ENCODE measurements at places on chromosomes 12 and 14.

GRCh38 chr14:96182546-96182945, 22.1 kb upstream of the BDKRB2 start:
- DNase-seq, result no peak

DNA sequence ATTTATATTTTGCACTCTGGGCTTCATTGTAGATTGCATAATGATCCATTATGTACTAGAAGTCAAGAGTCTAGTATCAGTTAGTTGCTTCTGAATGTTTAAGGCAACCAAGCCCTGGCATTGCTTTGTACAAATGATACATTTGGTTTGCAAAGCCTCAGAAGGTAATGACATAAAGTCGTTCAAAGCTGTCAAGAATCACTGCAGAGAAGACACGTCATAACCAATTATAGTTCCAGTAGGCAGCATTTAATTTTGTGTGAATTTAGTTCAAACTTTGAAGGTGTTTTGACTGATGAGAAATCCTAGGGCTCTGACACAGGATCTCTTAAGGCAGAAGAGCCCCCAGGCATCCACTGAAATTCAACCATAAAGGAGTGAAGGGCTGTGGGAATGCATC, 163.0 kb upstream of the KRR1 start:
- DNase-seq, result no peak

- peak; percentile 15 for DNase-seq
Observed at GRCh38 chr12:45214749-45215418, 1.0 kb upstream of the ANO6 start.

GRCh38 chr12:2236506-2237294, 183.9 kb downstream of the CACNA1C start:
- no peak for DNase-seq

GRCh38 chr14:79279645-79280597, 931.4 kb downstream of the DIO2 start:
- DNase-seq, result no peak

DNA sequence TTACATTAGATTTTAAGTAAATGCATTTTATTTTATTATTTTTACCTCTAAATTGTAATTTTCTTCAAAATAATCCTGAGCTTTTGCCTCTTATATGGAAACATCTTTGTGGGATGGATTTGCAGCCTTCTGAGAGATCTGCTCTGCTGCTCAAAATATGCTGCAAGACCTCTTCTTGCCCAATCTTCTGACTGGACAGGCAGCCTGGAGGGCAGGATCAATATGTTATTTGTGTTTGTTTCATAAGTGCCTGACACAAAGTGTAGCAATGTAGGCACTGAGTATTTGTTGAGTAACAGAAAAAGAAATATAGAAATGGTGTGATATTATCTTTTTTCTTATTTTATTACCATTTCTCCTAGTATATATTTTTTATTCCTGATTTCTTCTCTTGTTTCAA, 1106.9 kb downstream of the TMTC2 start:
- no peak for DNase-seq

DNA sequence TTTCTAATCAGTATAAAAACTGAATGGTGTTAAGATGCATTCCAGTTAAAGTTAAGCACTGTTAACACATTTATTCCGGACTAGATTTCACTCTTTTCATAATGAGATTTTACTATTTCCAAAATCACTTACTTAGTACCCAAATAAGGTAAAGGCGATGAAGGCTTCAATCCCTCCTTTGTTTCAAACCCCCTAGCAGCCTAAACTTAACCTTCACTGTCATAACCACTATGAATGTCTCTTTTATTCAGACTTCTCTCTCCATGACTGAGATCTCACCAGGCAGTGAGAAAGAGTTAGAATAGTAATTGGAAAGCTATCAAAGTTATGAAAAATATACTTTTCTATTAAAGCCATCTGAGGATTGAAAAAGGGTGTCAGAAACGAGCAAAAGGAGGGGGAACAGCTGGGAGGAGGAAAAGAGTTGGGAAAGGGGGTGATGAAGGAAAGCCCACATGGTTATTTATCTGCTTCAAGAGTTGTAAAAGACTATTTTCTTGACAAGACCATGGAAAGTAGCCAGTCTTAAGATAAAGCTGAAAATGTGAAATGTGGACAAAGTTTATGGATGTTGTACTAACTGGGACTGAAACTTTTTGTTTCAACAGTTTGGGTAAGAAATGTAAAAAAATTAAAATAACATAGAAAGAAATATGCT, 11.7 kb downstream of the EPS8 start:
- DNase-seq, result no peak

GRCh38 chr12:106801830-106802533, 27.5 kb downstream of the RIC8B start:
- no peak for DNase-seq

GRCh38 chr14:23349156-23349845, 3.4 kb downstream of the SLC22A17 start:
- no peak for DNase-seq

GRCh38 chr12:55470088-55470829, at the start of gene OR6C70:
Gene OR6C70 (minus strand): TSS chr12:55470138. CDS start chr12:55470138, 0 bp downstream.
- DNase-seq, result no peak

- no peak for DNase-seq
Observed at GRCh38 chr14:99938376-99938775, 126.8 kb upstream of the EVL start.

- peak; percentile 54 for DNase-seq
Observed at GRCh38 chr12:52708010-52708409, 4.7 kb upstream of the KRT77 start.

GRCh38 chr12:130579231-130579630, 136.9 kb downstream of the RIMBP2 start:
- DNase-seq, result no peak

DNA sequence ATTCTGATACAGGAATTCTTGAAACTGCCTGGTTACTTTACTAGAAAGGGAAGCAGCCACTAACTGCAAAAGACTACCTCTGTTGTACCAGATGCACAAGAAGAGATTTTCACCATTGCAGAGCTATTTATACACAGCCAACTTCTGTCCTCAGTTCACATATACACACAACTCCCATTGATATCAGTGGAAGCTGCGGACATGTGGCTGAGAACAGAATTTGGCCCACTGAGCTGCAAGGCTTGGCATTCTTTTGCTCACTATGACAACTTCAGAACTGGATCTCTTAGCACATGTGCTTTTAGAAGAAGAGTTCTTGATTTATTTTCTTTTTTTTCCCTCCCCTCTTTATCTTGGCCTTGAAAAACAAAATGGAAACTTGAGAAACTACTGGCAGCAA, 28.3 kb downstream of the PTPRO start:
- no peak for DNase-seq

GRCh38 chr12:65501093-65501621, 222.7 kb downstream of the MSRB3 start:
- no peak for DNase-seq

- DNase-seq, result no peak
Observed at GRCh38 chr14:103522649-103523574, at the start of gene CKB. Gene CKB (minus strand): TSS chr14:103522830. CDS start chr14:103522493, 337 bp downstream.

DNA sequence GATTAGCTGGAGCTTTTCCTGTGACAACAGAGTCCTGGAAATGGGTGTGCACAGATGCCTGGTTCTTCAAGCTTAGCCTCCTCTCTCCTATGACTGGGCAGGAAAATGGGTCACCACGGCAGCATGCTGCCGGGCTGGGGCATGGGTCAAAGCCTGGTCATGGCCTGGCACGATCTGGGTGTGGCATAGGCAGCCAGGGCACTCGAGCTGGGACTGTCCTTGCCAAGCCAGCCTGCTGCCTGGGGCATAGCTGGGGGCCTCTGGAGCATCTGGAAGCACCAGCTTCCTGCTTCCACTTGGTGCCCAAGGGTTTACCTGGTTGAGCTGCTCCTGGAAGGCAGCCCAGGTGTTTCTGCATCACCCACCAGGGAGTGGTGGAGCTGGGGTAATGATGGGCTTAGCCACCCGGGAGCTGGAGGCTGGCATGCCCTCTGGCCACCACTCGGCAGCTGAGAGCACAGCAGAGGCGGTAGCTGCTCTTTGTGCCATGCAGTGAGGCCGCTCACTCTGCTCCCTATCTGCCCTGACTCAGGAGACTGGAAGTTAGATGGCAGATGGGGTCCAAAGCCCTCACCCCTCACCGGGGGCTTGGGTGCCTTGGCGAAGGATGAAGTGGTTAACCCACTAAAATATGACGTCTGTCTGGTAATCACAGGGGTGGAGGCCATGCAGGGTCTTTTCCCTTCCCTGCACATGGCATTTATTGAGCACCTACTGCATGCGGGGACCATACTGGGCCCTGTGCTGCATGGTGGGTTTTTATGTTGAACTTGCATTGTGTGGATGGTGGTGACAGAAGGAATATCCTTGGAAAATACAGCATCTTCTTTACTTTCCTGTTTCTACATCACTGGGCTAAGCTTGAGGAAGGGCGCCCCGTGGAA, 1.7 kb downstream of the OTUB2 start:
- DNase-seq, result no peak

- DNase-seq, result no peak
Observed at GRCh38 chr12:99959549-99960170, 25.1 kb downstream of the ANKS1B start.

DNA sequence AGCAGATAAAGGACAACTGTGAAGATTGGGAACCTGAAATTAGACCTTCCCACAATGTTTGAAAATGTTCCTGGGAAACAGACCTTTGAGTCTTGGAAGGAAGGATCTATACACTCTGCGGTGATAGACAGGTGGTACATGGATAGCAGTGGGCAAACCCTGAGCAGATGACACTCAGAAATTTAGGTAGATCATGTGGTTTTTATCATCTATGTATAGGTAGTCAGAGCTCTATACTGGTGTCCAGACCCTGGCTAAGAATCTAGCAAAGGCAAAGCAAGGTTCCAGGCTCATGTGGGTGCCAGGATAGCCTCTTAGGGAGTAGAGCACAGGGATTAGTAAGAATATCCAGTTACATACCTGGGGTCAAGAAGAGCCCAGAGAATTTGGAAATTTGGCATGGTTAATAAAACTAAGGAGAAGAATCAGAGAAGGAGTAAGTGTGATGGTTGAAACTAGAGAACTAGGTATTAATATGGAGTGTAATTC, 331.2 kb upstream of the FBXO33 start:
- DNase-seq, result no peak

- DNase-seq, result no peak
Observed at GRCh38 chr14:55605793-55606192, 25.8 kb downstream of the KTN1 start.

DNA sequence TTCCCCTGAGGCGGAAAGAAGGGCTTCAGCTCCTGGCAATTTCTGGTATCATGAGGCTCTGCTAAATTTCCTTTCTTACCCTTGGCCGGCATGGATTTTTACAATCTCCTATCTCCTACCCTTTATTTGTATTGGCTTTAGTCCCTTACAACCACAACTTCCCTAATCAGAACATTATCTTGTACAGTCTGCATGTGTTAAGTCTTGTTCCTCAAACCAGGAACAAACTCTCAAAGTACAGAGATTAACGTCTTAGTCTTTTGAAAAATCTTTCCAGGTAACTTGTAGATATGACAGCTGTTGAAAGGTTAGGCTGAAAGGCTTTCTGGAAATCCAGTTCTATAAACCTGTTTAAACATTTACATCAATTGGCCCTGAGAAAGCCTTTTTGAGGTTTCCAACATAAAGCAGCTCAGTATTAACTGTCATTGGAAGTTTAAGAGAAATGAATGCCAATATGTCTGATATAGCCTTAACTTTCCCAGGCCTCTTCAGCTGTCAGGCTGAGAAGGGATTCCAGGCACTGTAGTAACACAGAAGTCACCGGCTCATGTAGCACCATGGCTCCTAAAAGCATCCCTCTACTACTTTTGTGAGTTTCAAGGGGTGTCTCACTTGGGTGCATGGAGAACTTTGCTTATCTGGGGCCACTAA, 360.5 kb downstream of the FUT8 start:
- DNase-seq, result no peak

Data from CD4-positive, alpha-beta T cell treated with Interleukin-17A for 4 hours (primary cell).